ENCODE measurements at places on chromosomes 12 and 14.

DNA sequence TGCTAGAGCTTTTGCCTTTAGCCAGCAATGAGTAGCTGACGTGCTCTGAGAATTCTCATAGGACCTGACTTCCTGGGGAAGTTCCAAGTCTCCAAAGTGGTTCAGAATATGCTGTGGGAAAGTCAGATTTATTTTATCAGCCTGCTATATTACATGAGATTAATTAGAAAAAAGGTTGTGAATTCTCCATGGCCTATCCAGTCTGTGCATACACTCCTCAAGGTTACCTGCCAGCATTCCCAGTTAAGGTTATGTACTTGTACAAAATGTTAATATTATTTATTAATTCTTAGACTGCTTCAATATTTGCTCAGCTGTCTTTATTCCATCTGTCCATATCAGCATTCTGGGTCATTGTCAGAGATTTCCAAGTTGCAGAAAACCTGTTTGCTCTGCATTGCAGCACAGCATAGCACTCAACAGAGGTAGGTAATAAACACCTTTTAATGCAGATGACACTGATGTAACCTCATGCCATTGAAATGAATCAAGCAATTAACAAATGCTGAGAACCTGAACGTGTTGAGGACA, 2.7 kb upstream of the SEL1L start:
- DNase-seq = no peak

DNA sequence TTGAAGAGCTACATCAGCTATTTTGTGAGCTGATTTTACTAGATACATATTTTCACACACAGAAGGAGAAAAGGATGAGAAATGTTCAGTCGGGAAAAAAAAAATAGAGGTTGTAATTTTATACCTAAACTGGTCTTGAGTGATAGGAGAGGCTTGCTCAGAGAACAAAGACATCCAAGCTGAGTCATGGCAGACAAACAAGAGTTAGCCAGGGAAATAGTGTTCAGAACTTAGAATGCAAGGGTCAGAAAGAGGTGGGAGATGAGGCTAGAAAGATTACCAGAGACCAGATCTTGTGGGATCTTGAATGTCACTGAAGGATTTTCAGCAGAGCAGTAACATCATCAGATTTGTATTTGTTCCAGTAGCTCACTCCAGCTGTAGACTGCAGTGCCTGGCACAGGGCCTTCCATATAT, 121.9 kb upstream of the ATF1 start:
- no peak for DNase-seq

GRCh38 chr14:50835280-50835679, 4.3 kb upstream of the NIN start:
- no peak for DNase-seq

DNA sequence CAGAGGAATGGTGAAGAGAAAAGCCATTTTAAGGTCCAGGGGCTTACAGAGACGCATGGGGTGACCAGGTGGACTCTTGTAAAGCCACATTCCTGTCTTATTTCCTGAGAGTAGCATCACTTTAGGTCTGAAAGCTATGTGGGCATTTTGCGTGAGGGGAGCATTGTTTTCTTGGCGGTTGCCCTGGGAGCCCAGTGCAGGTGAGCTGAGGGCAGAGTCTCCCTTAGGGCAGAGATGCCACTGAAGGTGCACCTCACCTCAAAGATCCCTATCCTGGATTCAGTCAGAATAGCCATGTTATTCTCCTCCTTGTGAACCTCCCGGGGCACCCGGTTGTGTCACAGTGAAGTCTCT, 12.4 kb downstream of the GLRX5 start:
- DNase-seq = no peak

GRCh38 chr14:64968651-64969050, 3.5 kb downstream of the RAB15 start:
- DNase-seq = no peak

DNA sequence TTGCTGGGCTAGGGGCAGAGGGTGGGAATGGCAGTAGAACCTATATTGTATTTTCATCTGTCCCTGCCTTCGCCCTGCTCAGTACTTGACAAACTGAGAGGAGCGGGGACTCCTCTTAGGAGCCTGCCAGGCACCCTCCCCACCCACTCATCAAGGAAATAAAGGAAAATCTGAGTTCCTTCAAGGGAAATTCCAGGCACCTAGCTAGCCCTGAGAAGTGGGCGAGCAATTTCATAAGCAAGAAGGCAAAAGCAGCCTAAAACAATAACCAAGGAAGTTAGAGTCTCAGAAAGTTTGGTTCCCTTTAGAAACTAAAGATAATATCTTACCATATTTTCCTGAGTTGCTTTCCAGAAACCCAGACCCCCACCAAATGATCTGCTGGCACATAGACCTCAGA, 10.6 kb upstream of the PLEKHD1 start:
- no peak for DNase-seq

GRCh38 chr14:75673345-75674035, 12.4 kb downstream of the TTLL5 start:
- no peak for DNase-seq

DNA sequence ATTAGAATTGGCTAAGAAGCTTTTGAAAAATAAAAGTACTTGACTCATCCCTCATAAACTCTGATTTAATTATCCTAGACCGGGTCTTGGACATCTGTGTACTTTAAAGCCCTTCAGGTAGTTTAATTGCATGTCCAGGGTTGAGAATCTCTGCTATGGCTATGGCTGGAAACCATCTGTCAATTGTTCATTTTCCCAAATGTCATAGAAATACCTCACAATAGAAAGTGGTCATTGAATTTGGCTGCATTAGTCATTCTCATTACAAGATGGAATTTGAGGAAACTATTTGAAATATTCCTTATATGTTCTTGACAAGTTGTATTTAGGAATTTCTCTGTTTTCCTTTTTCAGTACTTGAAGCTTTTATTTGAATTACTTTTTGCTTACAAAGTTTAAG, 111.3 kb downstream of the TSHR start:
- no peak for DNase-seq

GRCh38 chr14:75506930-75507329, 15.3 kb upstream of the BATF start:
- DNase-seq = no peak

- peak; percentile 65 for DNase-seq
Observed at GRCh38 chr12:19431407-19432308, 7.6 kb upstream of the AEBP2 start.

Data from stimulated activated CD4-positive, alpha-beta T cell treated with anti-CD3 and anti-CD28 coated beads, Interleukin-1b, Interleukin-23, amount 100 ng/mL, for 48 hours (primary cell).